AG08395 (cell line): ENCODE measurements at places on chromosomes 6 and 20.

GRCh38 chr20:53491462-53491861 lies 102.2 kb downstream of the ZNF217 start:
- no peak for DNase-seq

DNA sequence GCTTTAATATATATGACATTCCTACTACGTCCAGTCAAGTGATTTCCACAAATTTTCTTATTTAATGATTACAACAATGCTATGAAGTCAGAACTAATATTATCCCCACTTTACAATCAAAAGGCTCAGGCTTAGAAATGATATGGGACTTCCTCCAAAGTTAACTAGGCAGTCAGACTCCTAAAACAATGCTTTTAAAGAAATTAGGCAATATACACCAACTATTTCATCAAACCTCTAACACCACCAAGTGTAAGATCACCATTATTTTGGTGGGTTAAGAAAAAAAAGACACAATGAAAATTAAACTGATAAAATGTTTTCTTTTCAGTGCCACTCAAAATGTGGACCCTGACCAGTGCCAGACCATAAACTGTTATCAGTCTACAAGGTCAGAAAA lies 256.1 kb upstream of the RUNX2 start:
- DNase-seq: no peak

GRCh38 chr20:46774236-46774635 lies 64.8 kb downstream of the SLC2A10 start:
- no peak for DNase-seq

GRCh38 chr6:52566201-52566600 lies 10.7 kb downstream of the TRAM2 start:
- no peak for DNase-seq
